Cerebellum (tissue), 4 donors: ENCODE measurements at places on chromosomes 13 and 19.

GRCh38 chr13:44350775-44351504 lies 22.7 kb upstream of the SERP2 start:
- DNase-seq: no peak

DNA sequence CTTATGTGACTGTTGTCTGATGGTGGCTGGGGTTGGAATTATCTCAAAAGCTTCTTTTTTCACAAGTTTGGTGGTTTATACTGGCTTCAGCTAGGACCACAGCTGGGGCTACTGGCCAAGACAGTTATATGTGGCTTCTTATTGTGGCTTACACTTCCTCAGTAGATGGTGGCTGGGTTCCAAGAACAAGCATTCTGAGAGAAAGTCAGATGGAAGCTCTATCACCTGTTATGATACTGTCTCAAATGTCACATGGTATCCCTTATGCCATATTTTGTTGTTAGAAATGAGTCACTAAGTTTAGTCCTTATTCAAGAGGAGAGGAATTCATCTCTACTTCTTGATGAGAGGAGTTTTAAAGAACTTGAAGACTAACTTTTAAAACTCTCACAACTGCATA lies 41.6 kb downstream of the NDFIP2 start:
- no peak for DNase-seq

- no peak for DNase-seq
Observed at GRCh38 chr19:36773223-36773579, 594 bp upstream of the ZNF850 start.

DNA sequence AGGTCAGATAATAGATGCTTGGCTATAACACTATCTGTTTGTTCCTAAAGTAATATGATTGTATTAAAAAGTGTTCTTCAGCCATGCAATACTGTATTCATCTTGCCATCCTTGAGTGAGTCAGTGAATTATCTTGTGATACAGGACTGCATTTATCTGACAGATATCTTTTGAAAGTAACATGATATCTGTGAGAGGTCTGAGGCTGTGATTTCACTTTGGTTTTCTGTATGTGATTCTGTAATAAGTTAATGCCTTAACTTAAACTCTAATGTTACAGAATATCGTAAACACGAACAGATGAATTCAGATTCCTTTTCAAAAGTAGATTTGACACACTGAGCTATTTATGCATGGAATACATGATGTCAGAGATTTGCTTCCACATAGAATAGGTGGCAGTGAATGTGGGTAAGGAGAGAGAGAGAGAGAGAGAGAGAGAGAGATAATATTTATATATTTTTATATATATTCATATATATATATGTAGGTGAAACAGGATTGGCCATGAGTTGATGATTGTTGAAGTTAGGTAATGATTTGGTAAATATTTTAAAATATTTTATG lies 97.9 kb upstream of the RNF113B start:
- no peak for DNase-seq

GRCh38 chr13:41054212-41054877 lies 7.0 kb upstream of the WBP4 start:
- DNase-seq: no peak

DNA sequence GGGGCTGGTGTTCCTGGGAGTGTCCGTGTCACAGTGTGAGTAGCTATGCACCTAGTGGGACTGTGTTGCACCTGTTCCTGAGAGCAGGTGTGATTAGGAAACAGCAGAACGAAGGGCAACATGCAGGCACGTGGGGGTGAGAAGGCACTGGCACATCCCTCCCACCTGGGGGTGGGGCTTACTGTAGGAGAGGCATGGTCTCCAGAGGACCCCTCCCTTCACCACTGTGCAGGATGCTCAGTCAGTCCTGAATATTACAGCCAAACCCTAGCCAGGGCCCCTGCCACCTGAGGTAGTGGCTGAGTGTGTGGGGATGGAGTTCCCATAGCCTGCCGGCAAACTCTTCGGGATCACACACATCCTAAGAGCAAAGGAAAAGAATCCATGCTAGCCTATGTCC lies 99.2 kb downstream of the ZDHHC20 start:
- no peak for DNase-seq

- DNase-seq: no peak
Observed at GRCh38 chr19:34461375-34462100, 20.0 kb upstream of the WTIP start.

- no peak for DNase-seq
Observed at GRCh38 chr13:71477735-71478134, 389.3 kb downstream of the DACH1 start.

DNA sequence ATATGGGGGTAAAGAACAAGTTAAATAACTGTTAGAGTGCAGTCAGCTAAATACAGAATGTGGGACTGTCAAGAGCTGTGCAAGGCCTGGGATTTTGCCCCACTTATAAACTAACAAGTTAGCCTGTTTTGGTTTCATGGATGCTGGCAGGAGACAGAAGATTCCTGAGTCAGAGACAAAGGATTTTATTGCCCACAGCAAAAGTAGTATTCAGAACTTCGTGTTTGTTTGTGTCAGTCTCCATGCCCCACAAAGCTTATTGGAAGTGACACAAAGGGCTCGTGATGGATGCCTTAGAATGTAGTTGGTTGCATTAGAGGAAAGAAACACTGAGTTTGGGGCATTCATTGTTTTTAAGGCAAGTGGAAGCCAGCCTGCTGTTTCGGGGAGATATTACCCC lies 22.2 kb upstream of the SPRYD7 start:
- DNase-seq: no peak

DNA sequence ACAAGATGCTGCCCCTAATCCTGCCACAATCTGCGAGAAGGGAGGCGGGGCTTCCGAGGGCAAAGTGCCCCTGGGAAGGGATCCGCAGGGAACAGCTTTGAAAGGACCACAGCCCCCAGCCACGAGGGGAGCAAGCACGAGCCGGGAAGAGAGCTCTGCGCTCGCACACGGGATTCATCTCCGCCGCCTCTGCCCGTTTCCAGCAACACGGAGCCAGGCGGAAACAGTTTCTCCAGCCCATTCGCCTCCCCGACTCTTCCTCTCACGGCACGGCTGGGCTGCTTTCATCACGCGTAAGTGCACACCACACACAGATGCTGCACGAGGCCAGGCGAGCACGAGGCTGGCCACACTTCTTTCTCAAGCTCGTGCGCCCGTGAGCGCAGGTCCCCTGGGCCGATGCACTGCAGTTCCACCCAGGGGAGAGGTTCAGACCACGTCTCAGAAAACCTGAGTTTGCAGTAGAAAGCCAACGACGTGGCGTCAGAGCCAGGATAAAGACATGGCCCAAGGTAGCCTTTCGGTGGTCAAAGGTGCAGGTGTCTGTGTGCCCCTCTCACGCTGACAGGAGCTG lies 33.6 kb downstream of the NAXD start:
- no peak for DNase-seq

GRCh38 chr13:29577136-29578051 lies 18.1 kb downstream of the SLC7A1 start:
- DNase-seq: peak; percentile 66

GRCh38 chr19:53646144-53646543 lies 14.3 kb downstream of the DPRX start:
- no peak for DNase-seq

GRCh38 chr13:98007001-98007400 lies 53.5 kb downstream of the IPO5 start:
- DNase-seq: no peak

- no peak for DNase-seq
Observed at GRCh38 chr19:37114001-37114400, 35.8 kb downstream of the ZNF420 start.

GRCh38 chr13:110047496-110047895 lies 259.5 kb downstream of the COL4A1 start:
- DNase-seq: no peak

- no peak for DNase-seq
Observed at GRCh38 chr13:96100457-96101220, 10.7 kb downstream of the HS6ST3 start.

DNA sequence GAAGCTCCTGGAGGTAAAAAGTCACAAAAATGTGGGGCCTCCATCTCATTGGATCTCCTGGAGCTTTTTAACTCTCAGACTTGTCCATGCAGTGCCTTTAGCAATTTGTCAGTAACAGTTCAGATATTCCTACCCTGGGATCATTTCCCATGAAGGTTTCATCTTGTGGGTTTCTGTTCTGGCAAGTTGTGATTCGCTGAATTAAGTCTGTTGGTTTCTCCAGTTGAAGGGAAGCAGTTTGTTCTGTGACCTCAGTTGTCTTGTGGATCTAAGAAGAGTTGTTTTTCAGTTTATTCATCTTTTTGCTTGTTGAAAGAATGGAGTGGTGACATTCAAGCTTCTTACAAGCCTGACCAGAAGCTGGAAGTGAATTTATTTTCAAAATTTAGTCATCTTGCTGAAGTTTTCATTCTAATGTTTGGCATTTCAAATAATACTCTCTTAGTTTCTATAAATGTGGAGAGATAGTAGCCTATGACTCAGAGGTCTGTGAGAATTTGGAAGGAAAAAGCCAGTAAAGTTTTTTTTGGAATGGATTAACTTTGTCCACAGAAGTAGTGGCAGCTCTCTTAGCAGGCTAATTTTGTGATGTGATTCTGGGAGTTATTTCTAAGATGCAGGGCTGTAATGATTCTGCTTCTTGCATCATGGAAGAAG lies 120.1 kb upstream of the CSNK1A1L start:
- DNase-seq: no peak

- DNase-seq: peak; percentile 88
Observed at GRCh38 chr19:48487948-48488347, 18.8 kb downstream of the CYTH2 start.

DNA sequence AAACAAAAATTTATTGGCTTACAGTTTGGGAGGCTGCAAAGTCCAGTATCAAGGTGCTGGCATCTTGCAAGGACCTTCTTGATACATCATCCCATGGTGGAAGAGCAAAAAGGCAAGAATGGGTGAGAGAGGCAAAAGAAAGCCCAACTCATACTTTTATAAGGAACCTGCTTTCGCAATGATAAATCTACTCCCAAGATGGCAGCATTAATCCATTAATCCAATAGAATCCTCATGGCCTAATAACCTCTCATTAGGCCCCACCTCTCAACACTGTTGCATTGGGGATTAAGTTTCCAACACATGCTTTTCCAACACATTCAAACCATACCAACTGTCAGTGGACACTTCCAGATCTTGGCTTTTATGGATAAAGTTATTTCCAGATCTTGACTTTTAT lies 48.7 kb upstream of the ZNF507 start:
- no peak for DNase-seq

DNA sequence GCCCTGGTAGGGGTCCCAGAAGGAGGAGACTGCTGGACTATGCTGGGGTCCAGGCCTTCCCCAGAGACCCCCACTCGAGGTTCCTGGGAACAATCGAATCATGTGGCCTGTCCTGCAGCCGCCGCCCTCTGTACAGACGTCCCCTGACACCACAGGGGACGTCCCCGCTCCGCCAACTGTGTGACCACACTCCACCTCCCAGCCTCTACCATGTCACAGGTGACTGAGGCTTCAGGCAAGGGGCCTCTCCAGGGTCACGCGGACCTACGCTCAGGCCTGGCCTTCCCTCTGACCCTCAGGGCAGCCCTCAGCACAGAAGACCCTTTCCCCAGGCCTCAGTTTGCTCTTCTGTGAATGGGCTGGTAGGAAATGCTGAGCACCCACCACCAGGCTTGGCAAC lies 13.1 kb upstream of the TMEM161A start:
- no peak for DNase-seq

DNA sequence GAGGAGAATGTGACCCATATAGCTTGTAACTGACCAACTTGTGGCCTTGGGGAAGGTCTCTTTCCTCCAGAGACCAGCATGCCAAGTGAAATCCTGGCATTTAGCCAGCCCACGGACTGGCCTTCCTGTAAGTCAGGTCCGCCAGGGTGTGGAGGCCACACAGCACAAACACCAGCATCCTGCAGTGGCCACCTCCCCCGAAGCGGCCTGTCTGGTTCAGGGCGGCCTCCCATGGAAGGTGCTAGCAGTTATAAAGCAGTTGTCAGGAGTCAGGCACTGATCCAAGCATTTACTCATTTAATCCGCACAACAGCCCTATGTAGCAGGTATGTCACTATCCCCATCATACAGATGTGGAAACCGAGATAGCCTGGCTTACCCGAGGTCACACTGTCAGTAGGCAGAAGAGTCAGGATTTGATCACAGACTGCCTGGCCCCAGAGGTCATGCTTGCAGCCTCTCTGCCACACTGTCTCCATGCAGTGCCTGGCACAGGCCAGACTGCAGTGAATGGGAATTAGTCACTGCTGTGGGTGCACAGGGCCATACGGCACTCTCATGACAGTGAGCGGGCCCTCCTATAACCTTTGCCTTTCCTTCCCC lies 36.7 kb downstream of the CAPN12 start:
- DNase-seq: no peak

DNA sequence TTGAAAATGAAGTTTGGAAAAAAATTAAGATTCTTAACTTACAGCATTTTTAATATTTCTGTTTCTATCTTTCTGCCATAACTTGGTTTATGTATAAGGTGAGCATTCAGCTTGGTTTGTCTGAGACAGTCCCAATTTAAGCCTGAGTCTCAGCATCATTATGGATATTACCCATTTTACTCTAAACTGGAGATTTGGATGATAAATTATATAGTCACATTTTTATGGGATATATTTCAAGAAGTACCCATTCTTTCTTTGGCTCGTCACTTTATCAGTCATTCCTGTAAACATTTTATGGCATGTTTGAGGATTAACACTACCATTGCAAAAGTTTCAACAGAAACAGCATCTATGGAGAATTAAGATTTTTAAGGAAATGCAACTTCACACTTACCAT lies 1129.0 kb upstream of the PCDH9 start:
- no peak for DNase-seq

GRCh38 chr13:106390367-106390766 lies 145.1 kb downstream of the EFNB2 start:
- no peak for DNase-seq

DNA sequence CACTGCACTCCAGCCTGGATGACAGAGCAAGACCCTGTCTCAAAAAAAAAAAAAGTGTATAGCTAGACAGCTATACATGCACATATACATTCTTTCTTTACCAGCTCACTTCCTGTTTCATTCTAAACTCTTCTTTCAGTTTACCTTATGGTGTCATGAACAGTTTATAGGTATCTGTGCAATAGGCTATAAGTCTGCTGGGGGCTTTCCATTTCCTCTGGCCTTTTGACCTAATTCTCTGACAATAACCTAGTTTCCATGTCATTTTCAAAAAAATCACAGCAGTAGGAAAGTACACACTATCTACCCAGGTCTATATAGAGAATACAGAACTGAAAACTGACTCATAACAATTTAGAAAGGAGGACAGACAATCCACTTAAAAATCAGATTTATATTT lies 24.4 kb upstream of the URAD start:
- DNase-seq: no peak

DNA sequence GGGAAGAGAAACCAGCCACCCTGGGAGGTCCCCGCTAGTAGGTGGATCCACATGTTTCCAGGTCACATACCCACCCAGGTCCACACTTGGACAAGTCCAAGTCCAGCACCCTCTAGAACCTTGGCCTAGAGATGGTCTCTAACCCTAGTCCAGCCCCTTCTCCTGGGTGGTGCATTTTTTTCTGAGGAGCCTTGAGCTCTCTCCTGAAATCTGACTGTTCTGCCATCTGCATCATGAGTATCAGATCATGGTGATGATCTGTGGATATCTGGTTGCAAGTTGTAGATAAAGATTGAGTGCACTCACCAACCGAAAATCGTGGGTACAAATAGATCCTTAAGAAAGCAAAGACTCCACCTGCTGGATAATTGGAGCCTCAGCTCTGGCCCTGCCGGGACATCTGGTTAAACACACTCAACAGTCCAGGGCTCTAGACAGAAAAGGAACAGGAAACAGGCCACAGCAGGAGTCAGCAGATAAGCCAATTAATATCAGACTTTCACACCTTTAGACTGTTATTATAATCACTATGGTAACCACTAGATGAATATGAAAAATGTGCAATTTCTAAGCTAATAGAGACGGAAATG lies 41.1 kb downstream of the GPR12 start:
- DNase-seq: peak; percentile 28
